ENCODE measurements at places on chromosomes 11 and 22.

GRCh38 chr22:27591060-27591459, 210.5 kb downstream of the MN1 start:
- no peak for DNase-seq

DNA sequence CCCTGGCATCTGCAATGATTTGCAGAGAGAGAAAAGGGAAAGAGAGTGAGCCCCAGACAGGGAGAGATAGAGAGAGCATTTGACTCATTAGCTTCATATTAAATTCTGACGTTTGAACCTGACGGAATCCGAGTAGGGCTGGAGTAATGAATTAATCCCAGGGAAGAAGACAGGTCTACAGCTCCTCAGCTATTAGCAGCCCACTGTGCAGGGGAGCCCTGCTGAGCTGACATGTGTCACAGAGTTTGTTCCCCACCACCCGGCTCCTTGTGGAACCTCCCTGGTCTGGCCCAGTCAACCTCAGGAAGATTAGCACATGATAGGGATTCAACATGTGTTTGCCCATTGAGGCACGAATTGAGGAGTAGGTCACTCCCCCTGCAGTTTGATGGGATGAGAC, 404.0 kb downstream of the BUD13 start:
- no peak for DNase-seq

DNA sequence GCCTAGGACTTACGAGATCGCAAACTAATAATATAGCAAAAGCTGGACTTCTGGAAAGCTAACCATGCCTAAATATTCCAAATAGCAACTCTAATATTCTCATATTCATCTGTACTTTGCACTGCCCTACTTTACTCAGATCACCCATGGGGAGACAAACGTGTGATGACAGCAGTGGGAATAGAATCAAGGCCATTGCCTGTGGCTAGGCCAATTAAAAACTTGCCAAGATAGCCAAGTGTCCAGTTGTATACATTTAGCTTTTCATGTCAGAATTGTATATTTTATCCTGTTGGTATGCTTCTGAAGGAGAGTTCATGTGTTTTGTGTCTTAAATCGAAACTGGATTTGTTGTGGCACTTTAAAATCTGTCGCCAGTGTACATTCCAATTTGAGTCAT, 1.2 kb upstream of the CEP126 start:
- no peak for DNase-seq

- DNase-seq: peak; percentile 8
These were observed 435.1 kb upstream of the DDI1 start for GRCh38 chr11:103601225-103601846.

Measured in activated CD4-positive, alpha-beta T cell treated with anti-CD3 and anti-CD28 coated beads for 24 hours (primary cell).